ENCODE measurements at places on chromosomes 11 and 22.
A peak's percentile ranks its signal among the peaks of the same experiment; 100 is the strongest.

DNA sequence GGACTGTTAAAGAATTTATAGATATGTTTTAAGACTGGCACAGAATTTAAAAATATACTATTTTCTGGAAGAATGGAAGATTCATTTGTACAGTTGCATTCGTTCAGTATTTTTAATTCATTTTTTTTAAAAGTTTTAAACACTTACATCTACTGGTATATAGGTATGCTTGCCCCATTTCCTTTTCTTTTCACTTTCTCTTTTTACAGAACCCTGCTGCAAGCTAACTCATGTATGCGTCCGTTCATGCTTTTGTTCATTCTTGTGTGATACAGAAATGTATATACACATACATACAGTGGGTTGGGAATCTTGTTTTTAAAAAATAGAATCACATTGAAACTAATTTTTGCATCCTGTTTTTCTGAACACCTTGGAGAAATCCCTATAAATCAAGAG is 31.0 kb downstream of the PACS1 start:
- no peak for DNase-seq

GRCh38 chr22:30712094-30712493 is 17.4 kb downstream of the OSBP2 start:
- DNase-seq: no peak

DNA sequence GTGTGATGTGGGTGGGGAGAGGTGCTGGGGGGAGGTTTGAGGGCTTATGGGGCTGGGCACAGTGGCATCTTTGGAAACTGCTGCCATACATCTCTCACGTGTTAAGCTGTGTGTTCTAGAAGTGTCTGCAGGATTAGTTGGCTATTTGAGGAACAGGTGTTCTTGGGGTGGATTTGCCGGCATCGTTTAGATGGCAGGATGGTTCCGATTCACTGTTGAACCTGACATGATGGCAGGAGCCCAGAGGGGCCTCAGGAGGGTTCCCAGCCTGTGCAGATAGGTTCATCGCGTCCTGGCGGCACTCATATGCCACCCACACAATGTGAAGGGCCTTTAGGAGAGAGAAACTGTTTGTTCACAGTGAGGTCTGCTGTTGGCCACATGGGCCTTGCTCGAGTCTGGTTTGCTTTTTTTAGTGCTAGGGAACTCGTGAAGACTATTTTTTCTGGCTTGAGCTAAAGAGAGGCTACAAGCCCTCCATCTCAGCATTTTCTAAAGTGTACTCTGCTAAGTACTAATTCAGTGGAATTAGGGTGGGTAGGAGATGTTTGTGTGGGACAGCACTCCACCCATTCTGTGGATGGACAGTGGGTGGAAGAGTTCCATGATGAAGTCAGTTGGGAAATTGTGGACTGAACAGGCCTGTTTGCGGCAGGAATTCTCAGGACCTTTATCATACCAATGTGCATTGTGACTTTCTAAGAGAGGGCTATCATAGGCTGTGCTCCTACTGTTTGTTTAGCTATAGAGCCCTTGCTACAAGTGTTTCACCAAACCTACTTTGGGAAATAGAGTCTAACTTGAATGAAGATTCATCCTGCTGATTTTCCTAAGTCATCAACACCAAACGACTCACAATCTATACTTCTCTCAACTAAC is 55.4 kb upstream of the PLET1 start:
- DNase-seq: no peak

- DNase-seq: no peak
These were observed at the start of gene MIAT for GRCh38 chr22:26656891-26657851. Gene MIAT (plus strand): TSS chr22:26657588.

DNA sequence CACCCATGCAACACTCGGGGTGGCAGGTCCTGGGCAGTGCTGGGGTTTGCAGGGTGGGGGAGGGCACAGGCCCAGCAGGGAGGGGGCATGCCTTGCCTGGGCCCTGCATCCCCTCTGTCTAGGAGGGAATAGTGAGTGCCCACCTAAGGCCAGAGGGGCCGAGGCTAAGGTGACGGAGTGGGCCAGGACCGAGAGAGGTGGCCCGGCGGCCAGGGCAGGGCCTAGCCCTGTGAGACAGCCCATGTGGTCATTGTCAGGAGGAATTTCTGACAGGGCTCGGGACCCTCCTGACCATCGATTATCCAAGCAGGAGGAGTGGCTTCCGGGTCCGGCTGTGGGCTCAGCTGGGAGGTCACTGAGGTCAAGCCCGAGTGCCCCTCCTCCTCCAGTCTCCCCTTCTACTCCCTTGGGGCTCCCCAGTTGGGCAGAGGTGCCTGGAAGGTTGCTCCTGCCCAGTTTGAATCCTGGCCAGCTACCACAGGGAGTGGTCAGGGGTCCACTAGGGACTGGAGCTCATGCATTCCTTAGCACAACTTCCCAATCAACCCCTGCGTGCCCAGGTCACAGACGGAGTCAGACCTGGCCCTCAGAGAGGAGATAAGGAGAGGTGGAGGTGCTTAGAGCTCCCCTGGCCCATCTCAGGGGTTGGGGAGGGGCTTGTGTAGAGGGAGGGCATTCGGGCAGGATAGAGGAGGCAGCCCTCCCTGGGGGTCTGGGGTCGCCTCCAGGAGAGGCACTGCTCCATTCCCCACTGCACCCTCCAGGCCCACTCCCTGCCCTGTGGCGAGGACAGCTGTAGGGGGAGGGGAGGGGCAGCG is 14.7 kb downstream of the GP1BB start:
- DNase-seq: no peak

- no peak for DNase-seq
These were observed 8.6 kb upstream of the CERK start for GRCh38 chr22:46746620-46747019.

DNA sequence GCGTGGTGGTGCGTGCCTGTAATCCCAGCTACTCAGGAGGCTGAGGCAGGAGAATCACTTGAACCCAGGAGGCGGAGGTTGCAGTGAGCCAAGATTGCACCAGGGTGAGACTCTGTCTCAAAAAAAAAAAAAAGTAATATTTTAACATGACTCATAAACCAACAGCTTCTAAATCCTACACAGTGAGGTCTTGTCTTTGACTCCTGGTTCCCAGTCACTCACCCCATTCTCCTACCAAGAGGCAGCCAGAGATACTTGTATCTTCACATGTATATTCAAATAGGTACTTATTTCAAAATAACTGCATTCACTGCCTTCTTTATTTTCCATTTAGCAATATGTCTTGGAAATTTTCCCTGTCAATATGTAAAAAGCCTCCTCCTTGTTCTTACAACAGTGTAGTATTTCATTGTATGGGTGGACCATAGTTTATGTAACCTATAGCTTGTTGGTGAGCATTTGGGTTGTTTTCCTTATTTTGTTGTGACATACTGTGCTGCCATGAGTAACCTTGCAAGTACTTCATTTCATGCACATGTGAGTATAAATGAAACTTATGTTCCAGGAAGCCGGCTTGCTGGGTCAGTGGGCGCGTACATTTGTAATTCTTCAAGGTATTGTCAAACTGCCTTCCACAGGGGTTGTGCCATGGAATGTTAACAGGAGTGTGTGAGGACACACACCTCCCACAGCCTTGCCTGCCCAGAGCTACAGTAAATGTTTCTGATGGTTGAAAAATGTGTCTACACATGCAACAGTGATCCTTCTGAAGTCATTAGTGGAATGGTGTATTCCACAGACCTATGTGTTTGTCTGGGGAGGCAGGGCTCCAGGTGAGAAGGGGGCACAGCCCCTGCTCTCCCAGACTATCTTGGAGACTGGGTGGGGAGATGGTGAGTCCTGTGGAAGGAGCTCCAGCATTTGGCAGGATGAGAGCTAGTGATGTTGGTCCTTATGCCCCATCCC is 47.9 kb downstream of the OSBP2 start:
- no peak for DNase-seq

DNA sequence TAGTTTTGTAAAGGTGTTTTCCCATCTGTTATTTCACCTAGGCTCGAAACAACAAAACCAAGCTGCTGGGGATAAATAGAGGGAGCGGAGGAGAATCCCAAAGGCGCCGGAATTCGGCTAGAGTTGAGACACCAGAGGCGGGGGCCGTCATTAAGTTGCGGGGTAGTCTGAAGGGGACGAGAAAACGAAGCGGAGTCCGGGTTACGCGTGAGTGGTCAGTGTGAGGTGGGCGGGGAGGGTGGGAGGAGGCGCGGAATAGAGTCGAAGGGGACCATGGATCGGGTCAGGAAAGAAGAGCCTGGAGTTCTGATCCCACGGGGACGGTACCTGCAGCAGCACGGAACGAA is 361 bp downstream of the SRPRA start:
- no peak for DNase-seq

DNA sequence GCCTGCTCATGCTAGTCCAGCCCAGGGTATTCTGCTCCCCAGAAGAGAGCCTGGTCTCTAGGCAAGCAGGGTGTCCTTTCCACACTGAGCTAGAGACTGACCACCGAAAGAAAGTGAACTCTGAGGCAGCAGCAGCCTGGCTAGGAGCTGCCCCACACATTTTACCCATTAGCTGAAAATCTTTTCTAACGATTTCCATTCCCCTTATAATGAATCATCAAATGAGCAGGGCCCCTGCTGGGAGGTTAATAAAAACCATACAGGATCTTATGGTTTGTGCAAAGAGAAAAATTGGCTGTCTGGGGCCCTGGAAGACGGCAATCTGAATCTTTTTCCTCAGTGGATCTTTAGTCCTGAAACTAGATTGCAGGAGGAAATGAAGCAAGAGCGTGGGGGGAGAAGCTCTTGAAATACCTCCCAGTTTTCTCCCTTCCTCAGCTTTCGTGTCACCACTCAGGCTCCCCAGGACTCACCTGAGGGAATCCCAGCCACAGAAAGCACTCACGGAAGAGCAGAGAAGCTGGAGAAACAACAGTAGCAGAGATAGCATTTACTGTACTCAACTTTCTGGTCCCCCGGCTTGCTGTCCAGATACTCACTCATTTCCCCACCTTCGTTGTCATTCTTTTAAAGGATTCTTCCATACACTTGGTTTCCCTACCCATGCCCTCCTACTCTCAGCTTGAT is 74.7 kb upstream of the CD44 start:
- peak; percentile 94 for DNase-seq

- DNase-seq: no peak
These were observed 59.9 kb downstream of the GGTLC2 start for GRCh38 chr22:22704156-22704946.

GRCh38 chr11:45658292-45658991 is 7.0 kb downstream of the CHST1 start:
- DNase-seq: peak; percentile 70

- DNase-seq: no peak
These were observed 386.3 kb downstream of the ETS1 start for GRCh38 chr11:128201009-128201408.

DNA sequence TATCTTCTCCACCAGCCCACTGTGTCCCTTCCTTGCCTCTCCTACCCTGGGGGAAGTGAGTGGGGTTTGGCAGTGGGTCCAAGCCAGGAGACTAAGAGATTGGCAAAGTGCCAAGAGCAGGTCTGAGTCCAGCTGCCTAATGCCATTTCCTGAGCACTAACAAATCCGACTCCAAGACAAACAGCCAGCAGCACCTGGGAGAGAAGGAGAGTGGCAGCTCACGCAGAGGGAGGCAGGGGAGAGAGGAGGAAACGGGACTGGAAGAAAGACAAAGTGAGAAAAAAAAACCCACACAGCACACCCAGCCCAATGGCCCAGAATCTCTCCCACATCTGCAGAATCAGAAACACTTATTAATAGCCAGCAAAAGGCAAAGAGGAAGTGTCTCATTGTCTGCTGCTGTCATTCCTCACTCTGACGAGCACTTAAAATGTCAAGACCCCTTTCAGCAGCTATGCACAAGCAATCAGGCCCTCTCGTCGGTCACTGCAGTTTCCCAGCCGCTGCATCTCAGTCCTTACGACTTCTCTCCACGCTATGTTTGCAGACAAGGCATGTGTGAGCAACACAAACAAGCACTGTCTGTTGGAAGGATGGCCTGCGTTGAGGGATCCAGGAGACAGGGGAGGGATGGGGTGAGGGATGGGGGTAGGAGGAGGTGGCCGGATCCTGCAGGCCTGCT is 558.4 kb upstream of the CADM1 start:
- DNase-seq: no peak

- peak; percentile 50 for DNase-seq
These were observed 98.0 kb upstream of the ASPHD2 start for GRCh38 chr22:26330971-26331625.

DNA sequence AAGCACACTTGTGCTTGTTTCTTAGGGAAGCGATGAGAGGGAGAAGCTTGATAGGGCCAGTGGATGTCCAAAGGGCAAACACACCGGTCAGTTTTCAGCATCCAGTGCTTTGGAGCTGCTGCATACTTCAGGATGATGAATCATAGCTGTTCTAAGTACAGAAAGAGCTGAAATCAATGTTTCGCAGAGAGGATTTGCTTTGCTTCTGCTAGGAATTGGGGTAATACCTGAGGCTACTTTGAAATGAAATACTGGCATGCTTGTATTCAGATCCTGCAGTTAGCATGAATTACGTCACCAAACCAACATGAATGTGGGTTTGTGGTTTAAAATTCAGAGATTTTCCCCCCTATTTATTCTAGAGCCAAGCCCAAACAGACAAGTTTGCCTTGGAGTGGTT is 41.7 kb upstream of the SC5D start:
- peak; percentile 26 for DNase-seq

DNA sequence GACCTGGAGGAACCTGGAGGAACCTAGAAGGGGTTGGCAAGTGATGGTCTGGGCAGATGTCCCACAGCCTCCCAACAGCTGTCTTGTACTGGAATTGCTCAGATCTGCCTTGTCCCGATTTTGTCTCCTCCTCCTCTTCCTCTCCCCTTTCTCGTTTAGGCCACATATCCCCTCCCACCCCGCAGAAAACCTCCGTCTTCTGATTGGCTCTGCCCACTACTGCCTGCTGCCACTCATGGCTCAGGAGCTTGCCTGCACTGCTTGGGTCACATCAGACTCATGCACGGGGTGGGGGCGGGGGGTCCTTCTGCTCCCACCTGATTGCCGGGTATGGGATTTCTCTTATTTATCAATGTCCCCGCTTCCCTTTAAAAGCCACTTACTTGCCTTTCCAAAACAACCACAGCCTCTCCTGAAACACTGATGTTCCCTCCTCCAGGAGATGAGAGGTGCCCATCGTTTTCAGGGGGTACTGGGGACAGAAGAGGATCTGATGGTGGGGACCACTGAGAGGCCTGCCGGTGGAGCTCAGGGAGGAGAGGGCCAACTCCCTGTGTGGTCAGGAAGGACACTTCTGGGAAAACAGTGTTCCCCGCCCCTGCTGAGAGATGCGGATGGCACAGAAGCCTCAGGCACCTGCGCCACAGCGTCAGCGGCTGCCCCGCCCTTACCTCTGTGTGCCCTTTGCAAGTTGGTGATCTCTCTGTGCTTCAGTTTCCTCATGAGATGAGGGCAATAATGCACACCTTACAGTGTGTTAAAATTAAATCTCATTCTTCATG is 14.7 kb downstream of the TOM1 start:
- no peak for DNase-seq

GRCh38 chr11:60985991-60986915 is 14.8 kb downstream of the CD6 start:
- DNase-seq: peak; percentile 50

GRCh38 chr11:125441648-125442410 is 54.2 kb downstream of the FEZ1 start:
- no peak for DNase-seq

- DNase-seq: peak; percentile 82
These were observed at the start of gene MSANTD2 for GRCh38 chr11:124800226-124800929. Gene MSANTD2 (minus strand): TSS chr11:124800406. CDS start chr11:124800380, 26 bp downstream.

- DNase-seq: no peak
These were observed 38.1 kb downstream of the DIXDC1 start for GRCh38 chr11:111975076-111975806.
